ENCODE measurements at places on chromosomes 12 and 14. TPM values are rescaled to one million over a fixed set of nuclear protein-coding genes. Genes with fewer than 3 reads are reported as not detected.

- DNase-seq = no peak
These were observed 209.5 kb upstream of the STXBP6 start for GRCh38 chr14:25259470-25259869.

Gene ADSS1
- 5.1 TPM for total RNA-seq

Gene SSPN
- total RNA-seq = not detected

Gene SLC6A13
- 3.1 TPM for total RNA-seq

Gene HSP90B1
- total RNA-seq = 279 TPM

DNA sequence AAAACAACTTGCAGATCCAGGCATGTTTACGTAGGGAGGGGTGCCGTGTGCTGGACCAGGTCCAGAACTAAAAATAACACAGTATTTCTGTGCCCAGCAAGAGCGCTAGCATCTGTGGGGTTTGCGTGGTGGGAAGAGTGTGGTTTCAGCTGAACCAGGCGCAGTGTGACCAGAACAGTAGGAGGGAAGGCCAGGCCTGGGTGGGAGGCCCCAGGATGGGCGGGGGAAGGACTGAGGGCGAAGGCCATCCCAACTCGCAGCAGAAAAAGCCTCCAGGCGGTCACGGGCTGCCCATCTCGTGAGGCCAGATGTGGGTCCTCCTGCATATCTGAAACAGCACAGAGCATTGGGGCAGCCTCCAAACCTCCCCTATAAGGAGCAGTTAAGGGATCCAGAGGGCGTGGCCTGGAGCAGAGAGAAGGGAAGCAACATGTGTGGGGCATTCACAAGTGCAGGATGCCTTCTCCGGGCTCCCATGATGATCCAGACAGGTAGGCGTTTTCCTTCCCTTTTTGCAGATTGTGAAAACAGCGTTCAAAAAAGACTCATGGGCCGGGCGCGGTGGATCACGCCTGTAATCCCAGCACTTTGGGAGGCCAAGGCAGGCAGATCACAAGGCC is 17.8 kb upstream of the CD9 start:
- no peak for DNase-seq

DNA sequence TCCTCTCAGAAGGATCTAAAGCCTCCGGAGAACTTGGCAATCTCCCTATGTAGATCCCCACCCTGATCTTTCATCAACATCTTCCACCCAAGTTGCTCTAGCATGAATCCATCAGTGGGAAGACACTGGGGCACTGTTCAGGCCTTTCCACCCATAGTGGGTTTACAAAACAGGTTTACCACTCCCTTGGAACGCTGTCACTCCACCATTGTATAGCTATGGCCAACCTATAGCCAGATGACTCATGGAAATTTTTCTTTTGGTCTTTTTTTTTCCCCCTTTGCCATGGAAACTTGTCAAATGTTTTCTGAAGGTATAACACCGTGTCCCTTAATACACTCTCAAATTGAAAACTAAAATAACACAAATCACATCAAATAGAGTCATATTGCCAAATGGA is 10.8 kb upstream of the HSPB8 start:
- DNase-seq = no peak

Data from naive thymus-derived CD8-positive, alpha-beta T cell (primary cell).